ENCODE measurements at places on chromosomes 4 and X.

DNA sequence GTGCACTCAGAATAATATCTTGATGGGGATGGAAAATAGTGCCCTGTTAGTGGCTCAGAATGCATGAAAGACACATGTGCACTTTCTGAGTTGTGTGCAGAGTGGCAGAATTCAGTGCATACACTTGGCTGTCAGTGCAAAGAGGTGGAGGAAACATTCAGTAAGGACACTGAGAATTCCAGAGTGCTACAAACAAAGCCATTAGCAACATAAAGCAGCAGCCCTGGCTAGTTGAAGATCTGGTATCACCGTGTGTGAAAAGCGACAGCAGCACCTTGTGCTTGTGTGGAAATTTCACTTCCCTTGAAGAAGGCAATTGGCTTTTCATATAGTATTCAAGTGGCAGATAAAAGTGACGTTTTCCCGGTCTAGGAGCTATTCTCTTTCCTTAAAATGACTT is 810.4 kb downstream of the TRIML1 start:
- DNase-seq: no peak

GRCh38 chrX:130120321-130120731 is 10.0 kb upstream of the ELF4 start:
- DNase-seq: no peak

DNA sequence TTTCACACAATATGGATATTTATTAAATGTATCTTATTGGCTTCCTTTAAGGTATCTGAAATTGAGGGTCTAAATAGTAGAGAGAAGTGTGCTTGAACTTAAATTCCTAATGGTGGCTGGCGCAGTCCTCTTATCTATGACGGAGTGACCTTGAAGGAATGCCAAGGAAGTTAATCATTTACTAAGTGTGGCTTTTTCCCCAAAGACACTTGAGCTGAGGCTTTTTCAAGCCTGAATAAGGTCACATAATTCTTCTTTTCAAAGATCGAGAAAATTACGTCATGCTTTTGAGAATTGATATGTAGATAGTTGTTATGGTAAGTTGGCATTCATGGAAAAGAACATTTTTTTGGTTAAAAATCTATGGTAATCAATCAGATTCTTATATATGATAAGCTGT is 11.7 kb upstream of the PRPS2 start:
- no peak for DNase-seq

- no peak for DNase-seq
Measured at GRCh38 chr4:13415068-13415785, 68.9 kb downstream of the RAB28 start.

- no peak for DNase-seq
Measured at GRCh38 chrX:148311544-148311943, 188.9 kb upstream of the AFF2 start.

DNA sequence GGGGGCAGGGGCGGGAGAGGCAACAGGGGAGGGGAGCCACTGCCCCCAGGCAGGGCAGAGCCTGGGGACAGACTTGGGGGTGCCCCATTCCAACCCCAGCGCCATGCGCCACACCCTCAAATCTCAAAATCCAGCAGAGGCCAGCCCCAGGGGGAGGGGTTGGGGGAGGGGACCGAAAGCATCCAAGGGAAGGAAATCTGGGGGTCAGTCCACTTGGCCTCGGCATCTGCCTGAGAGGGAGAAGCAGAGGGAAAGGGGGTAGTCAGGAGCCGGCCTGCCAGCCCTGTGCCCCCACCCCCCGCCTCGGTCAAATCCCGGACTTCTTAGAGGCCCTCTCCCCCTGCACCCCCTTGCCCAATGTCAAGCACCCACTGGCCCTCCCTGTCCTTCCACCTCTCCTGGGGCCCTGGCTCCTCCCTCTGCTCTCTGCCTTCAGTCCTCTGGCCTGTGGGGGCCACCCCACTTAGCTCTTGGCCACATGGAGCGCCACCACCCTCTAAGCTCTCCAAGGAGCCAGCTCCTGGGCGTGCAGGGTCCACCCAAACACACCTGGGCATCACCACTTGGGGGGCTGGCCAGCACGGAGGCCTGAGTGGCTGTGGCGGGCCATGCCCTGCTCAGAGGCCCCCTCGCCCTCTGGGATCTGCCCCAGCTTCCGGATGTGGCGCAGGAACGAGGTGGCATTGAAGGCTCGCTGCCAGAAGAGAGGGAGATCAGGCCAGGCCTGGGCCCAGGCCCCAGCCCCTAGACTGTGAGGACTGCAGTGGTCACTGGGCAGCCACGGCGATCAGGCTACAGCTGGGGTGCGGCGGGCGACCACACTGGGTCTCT is 3.5 kb downstream of the PNCK start:
- no peak for DNase-seq

- DNase-seq: no peak
Measured at GRCh38 chr4:159201168-159201567, 98.3 kb downstream of the RAPGEF2 start.

- DNase-seq: no peak
Measured at GRCh38 chr4:44493924-44494323, 45.3 kb upstream of the KCTD8 start.

DNA sequence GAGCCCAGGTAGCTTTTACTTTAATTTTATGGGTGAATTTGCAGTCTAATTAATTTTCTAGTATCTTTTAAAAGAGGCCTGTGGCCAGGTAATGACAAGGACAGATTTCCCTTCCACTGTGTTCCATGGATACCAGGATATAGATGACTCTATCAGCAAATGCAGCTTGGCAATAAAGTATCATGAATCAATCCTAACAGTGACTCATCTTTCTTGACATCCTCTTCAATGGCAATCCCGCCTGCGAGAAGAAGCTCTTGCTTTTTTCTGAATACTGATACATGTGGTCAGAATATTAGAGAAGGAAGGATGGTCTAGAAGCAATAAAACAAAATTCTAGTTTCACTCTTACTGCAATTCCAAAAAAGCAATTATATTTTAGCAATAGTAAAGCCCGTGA is 267.8 kb downstream of the DTHD1 start:
- no peak for DNase-seq

- DNase-seq: no peak
Measured at GRCh38 chrX:119638725-119639471, 32.7 kb upstream of the NKRF start.

- DNase-seq: no peak
Measured at GRCh38 chr4:7009564-7009963, 33.6 kb upstream of the TADA2B start.

DNA sequence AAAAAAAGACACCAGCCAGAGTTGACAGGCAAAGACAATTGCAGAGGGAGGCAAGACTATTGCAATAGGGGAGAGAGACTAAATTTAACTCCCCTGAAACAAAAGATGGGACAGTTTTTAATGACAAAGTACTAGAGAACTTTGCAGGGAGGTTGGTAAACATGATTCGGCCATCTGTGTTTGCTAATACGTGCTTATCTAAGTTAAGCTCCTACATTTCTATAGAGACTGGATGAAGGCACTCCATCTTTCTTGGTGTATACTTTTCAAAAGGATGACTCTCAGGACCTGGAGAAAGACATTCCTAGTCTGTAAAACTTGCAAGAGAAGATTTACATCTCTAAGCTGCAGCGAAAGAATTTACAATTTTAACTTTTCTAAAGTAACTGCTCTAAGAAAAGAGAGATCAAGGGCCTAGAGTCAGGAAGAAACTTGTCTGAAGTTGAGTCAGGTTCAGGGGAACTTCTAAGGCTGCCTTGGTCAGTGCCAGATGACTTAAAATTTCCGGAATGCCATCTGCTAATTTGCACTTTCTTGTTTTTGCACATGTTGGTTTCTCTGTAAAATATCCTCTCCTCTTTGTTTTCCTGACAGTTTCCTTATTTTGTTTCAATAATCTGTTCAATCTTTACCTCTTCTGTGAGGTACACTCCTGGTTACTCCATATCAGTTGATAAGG is 10.6 kb downstream of the ADAM29 start:
- DNase-seq: no peak

- DNase-seq: no peak
Measured at GRCh38 chrX:118536687-118537461, 41.3 kb downstream of the DOCK11 start.

- no peak for DNase-seq
Measured at GRCh38 chr4:4866124-4866865, 6.8 kb downstream of the MSX1 start.

- no peak for DNase-seq
Measured at GRCh38 chr4:77146186-77147078, 10.6 kb upstream of the CCNG2 start.

- DNase-seq: no peak
Measured at GRCh38 chrX:153336121-153336894, 2.4 kb downstream of the ZNF275 start.

- no peak for DNase-seq
Measured at GRCh38 chrX:50327235-50327634, 122.7 kb downstream of the CCNB3 start.

GRCh38 chr4:84319124-84319523 is 180.0 kb downstream of the NKX6-1 start:
- no peak for DNase-seq

- DNase-seq: no peak
Measured at GRCh38 chr4:121189326-121190215, 25.4 kb upstream of the TNIP3 start.

GRCh38 chrX:805103-805670 is 174.6 kb downstream of the SHOX start:
- no peak for DNase-seq

DNA sequence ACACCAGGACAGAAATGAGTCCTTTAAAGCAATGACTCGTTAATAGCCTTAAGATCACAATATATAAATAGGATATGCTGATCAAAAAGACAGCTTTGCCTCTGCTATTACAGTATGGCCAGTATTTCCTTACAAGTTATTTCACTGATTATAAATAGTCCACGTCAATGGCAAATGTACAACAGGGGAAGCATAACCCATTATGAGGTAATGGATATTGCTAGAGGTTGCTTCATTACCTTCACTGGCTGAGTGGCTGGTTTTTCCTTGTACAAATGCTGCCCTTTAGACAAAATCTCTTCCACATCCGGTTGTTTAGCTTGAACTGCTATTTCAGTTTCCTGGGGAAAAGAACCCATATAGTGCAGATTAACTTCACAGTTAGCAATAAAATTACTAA is 764.6 kb upstream of the FTHL17 start:
- DNase-seq: no peak

GRCh38 chrX:96729053-96729452 is 44.4 kb downstream of the DIAPH2 start:
- no peak for DNase-seq

DNA sequence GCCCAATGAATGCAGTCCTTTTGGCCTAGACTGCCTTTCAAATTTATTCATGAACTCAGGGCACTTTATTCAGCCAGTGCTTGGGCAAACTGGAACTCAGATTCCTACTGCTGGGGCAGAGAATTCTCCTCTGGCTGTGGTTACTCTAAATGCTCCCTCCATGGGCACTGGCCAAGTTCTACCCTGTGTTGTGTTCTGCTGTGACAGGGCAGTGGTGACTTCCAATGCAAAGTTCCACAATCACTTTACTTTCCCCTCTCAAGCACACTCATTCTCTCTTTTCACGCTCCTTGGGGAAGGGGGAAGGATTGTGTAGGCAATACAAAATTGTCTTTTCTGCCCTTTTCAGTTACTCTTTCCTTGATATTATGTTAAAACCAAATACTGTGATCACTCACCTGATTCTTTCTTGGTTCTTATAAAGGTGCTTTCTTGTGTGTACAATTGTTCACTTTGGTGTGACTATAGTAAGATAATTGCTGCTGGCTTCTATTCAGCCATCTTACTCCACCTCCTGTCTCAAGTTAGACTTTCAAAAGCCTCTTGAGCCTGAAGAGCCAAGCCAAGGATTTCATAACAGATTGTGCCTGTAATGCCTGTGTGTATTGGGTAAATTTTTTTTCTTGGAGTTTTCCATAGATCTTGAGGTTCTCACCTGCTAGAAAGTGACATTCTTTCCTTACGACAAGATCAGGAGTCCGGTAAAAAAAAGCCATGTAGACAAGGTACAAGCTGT is 1078.6 kb downstream of the FAM133A start:
- no peak for DNase-seq

DNA sequence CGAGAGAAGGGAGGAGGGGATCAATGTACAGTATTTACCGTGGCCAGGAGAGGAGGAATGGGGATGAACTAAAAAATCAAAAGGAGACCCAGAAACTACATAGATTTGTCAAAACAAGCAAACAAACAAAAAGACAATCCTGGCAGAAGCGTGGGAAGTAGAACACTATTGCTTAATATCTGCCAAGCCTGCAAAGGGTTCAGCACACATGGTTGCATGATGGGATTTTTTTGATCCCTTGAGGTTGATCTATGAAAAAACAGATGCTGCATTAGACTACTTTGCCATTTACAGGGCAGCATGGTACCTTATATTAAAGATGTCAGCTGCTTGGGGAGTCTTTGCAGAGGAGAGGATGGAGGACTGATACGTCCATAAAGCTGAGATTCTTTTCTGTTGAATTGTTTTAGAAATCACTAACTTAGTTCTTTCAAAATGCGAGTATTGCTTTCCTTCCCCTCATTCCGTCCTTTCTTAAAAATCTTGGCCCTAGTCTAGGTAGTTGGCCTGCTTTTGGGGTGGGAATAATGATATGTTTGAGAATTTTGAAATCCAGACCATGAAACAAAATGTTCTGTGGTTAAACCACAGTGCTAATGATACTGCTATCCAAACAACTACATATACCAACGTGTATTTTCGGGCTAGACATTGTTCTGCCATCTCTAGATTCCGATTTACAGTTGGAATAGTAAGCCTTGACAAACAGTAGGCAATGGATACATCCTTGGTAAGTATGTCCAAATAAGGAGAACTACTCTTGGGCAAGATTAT is 39.6 kb upstream of the TMEM150C start:
- DNase-seq: no peak

DNA sequence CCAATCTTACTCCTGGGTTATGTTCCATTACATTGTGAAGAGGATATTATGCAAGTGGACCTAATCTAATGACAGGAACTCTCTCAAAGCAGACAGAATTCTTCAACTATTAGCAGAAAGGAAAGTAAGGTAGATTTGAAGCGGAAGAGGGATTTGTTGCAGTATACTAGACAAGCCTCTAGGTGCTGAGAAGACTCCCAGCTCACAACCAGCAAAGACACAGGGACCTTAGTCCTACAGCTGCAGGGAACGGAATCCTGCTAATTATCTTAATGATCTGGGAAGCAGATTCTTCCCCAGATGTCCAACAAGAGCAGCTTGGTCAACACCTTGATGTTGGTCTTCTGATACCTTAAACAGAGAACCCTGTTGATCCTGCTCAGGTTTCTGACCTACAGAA is 73.6 kb downstream of the STK32B start:
- DNase-seq: no peak

GRCh38 chrX:18984381-18985185 is 669 bp upstream of the PHKA2 start:
- peak; percentile 90 for DNase-seq

GRCh38 chr4:1225272-1226143 is 23.4 kb downstream of the CTBP1 start:
- DNase-seq: no peak

DNA sequence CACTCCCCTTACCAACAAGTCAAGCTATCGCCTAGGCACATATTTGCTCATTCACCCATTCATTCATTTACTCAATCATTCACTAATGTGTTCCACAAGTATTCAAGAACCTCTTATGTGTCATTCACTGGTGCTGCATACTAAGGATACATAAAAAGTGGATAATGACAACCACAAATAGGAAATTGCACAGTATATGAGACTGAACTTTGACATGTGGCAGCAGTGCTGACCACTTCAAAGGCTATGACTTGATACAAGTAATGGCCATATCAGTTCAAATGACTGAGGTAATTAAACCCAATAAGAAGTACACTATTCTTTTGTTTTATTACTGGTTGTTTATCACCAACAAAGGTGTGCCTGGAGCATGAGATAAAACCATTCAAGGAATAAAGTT is 282.5 kb downstream of the KLHL13 start:
- no peak for DNase-seq
